ENCODE measurements at places on chromosomes 2 and 18.
A peak's percentile ranks its signal among the peaks of the same experiment; 100 is the strongest.

DNA sequence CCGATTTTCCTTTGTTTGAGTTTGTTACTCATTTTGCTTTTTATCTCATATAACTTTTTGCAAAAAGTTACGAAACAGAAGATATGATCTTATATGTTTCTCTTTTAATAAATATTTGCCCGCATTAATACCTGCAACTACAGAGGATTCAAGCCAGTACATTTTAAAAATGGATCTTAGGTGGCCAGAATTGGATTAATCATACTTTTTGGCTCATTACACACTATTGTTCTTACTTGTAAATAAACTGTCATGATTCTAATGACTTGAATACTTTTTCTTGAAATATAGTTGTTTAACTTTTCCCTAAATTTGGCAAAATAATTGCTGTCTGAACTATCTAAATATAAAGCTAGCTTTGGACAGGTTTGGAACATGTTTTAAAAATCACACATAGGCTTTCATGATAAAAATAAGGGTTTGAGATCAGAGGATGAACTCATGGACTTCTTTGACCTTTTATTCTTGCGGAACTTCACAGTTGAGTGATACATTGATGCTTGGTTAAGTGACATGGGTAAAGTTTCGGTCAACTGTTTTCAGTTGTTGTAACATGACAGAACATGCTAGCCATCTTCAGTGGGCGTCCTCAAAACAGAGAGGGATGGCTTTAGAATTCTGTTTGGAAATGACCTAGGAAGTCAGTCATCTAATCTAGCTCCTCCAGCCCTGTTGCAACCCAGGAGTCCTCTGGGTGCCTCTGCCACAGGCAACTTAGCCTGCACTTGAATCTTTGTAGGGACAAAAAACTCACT lies 44.5 kb downstream of the LTBP1 start:
- DNase-seq = no peak

DNA sequence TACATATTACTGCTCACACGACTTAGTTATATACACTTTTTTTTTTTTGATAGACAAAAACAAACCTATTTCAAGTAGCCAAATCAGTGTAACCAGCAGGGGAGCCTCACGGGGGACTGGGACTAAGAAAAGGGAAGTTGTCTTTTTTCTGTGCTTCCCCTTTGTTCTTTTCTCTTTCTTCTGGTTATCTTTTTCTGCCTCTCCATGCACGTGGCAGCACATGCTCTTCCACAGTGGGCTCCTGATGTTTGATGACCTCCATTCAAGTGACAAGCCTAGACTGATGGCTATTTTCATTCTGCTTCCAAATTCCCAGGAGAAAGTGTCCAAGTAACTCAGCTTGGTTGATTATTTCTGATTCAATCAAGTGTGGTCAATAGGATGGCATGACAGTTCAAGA lies 98.2 kb upstream of the STK39 start:
- no peak for DNase-seq

DNA sequence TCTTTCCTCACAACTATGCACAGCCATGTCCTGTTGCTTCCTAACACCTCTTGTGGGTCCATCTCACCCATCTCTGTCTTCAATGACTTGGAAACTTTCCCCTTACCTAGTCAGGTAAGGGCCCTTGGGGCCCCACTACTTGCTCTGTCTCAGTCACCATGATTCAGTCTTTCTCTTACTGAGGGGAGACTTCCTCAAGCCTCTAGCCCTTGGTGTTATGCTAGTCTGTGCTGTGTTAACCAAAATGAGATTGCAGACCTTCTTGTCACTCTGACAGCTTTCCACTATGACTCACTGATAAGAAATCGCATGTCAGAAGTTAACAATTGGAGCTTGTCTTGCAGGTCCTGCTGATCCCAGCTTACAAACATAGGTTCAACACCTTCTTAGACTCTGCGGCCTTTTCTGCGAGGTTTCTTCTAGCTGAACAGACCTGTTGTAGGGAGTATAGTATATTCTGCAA lies 65.3 kb downstream of the WDR75 start:
- no peak for DNase-seq

DNA sequence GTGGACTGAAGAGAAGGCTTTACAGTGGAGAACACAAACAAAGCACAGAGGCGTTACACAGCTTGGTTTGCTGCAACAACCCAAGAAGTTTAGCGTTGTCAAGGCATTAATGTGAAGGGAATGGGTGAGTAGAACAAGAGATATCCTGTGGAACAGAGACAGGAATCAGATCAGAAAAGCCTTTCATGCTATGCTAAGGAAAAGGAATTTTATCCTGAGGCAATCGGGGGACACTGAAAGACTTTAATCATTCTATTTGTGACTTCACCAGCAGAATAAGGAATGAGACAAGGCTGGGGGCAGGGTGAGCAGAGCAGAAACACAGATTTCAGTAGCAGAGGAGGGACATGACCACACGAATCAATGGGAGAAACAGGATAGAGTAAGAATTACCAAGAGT lies 600.7 kb downstream of the IRS1 start:
- DNase-seq = no peak

DNA sequence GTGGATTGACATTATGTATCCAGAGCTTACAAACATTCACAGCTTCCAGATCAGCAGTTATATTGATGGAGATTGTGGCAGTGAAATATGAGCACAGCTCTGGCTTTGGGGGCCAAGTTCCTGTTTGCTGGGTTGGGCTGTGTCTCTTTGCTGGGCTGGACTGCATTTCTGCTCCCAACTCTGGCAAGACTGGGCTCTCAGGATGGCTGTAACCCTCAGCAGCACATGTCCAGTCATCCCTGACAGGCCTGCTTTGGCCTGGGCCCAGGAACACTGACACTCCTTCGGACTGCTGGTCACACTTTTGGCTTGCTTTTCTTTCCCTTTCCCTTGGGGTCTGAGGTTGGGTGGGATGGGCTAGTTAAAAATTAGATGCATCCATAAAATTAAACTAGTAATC lies 17.9 kb upstream of the VPS4B start:
- DNase-seq = no peak

- DNase-seq = no peak
Observed at GRCh38 chr18:63553081-63553480, 10.9 kb downstream of the SERPINB12 start.

DNA sequence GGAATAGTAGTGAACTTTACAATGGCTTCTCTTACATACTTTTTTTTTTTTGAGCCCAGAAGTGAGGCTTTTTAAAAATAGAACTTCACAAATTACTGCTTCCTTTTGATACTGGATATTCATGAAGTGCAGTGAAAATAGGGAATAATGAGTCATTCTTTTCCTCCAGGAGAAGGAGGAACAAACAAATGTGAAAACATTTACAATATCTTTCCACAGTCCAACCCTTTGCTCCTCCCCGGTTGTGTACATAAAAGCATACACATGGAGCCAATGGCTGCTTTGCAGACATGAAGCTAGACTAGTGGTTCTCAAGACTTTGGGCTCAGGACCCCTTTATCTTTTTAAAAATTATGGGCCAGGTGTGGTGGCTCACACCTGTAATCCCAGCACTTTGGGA lies 266.9 kb downstream of the GBX2 start:
- no peak for DNase-seq

GRCh38 chr2:127067620-127068350 lies 39.2 kb downstream of the BIN1 start:
- DNase-seq = peak; percentile 56

DNA sequence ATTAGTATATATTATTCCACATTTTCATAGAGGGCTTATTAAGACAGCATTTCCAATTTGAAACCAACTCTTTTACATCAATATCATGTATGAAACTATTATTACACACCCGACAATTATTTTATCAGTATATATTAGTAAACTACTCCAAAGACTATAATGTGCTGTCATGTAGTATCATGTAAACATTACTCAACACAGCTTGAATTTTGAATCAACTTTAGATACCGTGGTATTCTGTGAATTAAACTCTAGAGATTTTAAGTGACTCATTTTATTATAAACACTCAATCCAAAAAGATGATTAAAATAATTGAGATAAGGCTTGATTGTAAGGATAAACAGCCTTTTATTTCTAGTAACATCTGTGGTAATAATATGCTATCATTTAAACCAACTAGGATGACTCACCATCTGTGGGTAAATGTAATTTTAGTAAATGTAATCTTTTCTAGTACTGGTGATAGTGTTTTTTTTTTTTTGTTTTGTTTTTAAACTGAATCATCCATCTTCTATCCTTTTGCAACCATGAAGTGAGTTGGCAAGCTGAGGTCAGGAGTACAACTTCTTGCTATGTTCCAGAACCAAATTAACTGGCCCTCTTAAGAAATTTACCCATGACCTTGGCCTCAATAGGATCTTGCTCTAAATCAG lies 144.3 kb upstream of the SMAD7 start:
- DNase-seq = no peak

Measured in stimulated activated CD4-positive, alpha-beta T cell treated with anti-CD3 and anti-CD28 coated beads, TNF-alpha, amount 100 ng/mL, for 1 hour (primary cell).